Activated CD4-positive, alpha-beta T cell treated with anti-CD3 and anti-CD28 coated beads for 36 hours (primary cell): ENCODE measurements at places on chromosomes 11 and 22. TPM values are rescaled to one million over a fixed set of nuclear protein-coding genes. Genes with fewer than 3 reads are reported as not detected.

The KLHL35 gene
- total RNA-seq = 0.62 TPM

The QSER1 gene
- total RNA-seq = 16.6 TPM

- no peak for DNase-seq
- no peak overlapping the region for H3K27ac ChIP-seq
- no peak overlapping the region for H3K4me3 ChIP-seq
- peaks cover 5% of the 10 kb centered on the region for H3K36me3 ChIP-seq
These were observed 7.7 kb downstream of the RHBDD3 start for GRCh38 chr22:29260031-29260560.

DNA sequence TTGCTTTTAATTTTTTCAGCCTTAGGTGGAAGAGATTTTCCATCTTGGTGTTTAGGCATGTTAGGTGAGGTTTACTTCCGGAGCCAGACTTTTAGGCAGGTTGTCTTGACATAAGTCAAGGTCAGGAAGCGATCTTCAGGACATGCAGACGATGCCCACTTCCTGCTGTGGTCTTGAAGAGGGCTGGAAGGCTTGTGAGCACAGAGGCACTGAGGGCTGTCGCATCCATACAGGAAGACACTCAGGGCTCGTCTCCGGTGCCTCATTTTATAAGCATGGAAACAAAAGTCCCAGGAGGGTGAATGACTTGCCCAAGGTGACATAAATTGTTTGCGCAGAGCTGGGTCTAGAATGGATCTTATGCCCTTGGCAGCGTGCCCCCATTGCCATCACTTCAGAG lies 30.8 kb downstream of the MARK2 start:
- peak overlapping the region; percentile 16 for H3K27ac ChIP-seq
- H3K27me3 ChIP-seq = no peaks in the 10 kb centered on the region
- peaks cover 24% of the 10 kb centered on the region for H3K36me3 ChIP-seq
- peak; percentile 44 for DNase-seq
- H3K4me1 ChIP-seq = peaks cover 92% of the 10 kb centered on the region

DNA sequence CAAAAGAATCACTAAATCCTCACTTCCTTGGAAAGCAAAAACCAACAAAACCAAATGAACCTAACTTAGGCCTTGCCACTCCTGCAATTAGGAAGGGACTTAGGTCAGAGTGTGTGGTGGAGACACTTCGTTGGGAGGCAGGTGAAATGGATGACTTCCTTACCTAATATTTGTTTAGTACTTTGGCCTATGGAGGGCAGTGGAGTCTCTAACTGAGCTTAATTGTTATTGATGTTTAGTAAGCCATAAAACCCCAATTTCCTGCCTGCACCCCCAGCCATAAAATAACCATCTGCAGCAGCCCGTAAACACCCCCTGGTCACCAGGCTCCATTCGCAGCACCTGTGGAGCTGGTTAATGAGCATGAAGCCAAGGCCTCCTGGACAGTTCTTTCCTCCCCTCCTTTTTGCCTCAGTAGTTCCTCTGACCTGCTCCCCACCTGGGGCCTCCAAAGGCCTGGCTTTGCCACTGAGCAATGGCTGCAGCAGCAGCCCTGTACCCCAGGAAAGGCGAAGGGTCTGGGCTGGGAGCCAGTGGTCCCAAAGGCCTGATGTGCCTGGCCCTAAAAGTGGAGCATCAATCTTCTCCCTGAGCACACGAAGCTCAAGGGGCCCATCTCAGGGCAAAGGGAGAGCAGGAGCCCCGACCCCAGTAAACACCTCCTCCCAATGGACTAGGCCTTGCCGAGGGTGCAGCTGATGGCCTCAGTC lies 15.6 kb upstream of the SYT13 start:
- peaks cover 6% of the 10 kb centered on the region for H3K27me3 ChIP-seq
- no peaks in the 10 kb centered on the region for H3K4me1 ChIP-seq
- H3K36me3 ChIP-seq = no peaks in the 10 kb centered on the region
- no peak overlapping the region for H3K4me3 ChIP-seq
